CD8-positive, alpha-beta T cell (primary cell): ENCODE measurements at places on chromosomes 5 and 9.

DNA sequence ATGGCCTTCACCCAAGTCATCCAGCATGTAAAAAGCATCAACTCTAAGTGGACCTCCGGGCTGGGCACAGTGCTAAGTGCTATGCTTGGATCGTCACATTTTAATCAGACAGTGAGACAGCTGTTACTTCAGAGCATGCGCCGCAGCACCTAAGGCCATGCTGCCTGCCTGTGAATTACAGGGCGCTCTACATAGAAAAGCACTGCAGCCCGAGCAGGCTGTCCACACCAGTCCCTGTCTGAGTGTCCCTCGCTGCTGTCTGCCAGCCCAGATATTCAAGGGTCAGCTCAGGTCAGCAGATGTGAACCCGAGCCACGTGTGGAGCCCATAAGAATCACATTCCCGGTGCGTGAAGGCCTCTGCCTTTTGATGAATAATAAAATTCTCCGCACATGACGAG is 37.1 kb downstream of the AK8 start:
- no peak for DNase-seq

GRCh38 chr5:158482125-158482524 is 617.6 kb downstream of the EBF1 start:
- no peak for DNase-seq

GRCh38 chr5:177984584-177985206 is 11.3 kb downstream of the PROP1 start:
- no peak for DNase-seq

DNA sequence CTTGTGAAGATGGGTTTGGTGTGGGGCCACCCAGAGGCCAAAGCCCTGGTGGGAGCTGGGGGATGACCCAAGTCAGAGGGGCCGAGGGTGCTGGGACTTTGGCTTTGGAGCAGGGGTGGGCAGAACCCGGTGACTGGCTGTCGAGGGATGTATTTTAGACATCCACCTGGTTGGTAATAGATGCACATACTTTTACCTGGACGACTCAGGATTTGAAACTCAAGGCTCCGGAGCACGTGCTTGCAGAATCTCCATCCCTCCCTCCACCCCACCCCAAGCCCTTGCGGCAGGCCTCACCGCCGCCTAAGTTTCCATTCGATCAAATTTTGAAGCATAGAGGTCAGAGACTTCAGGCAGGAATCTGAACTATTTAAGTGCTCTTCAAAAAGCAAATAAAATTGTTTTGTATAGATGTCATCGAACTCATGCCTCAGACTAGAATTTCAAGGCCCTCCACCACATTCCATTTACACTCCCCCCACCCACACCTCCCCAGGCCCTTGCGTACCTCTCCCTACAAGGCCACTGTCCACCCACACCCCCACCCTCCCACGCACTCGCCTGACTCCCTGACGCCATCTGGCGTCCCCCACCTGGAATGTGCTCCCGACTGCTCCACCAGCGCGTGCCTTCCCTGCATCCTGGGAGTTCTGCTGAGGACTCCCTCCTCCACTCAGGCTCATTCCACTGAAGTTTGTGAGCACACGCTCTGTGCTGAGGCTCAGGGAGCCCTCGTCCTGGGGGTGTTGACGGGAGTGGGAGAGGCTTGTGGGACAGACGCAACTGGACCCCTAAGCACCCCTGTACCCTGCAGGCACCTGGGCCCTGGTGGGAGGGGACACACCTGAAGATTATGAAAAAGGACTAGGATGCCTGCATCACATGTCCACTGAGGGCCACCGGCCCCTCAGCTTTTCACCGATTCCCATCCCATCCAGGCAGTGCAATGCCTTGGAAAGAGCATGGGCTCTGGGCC is 56.4 kb upstream of the RPL26L1 start:
- no peak for DNase-seq

DNA sequence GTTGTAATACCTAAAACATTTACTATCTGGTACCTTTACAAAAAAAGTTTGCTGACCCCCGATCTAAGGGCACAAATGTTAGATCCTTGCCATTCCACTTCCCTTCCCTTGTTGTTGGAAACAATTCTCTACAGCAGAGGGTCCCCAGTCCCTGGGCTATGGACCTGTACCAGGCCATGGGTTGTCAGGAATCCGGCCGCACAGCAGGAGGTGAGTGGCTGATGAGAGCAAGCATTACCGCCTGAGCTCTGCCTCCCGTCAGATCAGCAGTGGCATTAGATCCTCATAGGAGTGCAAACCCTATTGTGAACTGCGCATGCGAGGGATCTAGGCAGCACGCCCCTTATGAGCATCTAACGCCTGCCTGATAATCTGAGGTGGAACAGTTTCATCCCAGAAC is 248.5 kb downstream of the AP3B1 start:
- DNase-seq: no peak
